AG10803 (cell line): ENCODE measurements at places on chromosomes 11 and 22.

DNA sequence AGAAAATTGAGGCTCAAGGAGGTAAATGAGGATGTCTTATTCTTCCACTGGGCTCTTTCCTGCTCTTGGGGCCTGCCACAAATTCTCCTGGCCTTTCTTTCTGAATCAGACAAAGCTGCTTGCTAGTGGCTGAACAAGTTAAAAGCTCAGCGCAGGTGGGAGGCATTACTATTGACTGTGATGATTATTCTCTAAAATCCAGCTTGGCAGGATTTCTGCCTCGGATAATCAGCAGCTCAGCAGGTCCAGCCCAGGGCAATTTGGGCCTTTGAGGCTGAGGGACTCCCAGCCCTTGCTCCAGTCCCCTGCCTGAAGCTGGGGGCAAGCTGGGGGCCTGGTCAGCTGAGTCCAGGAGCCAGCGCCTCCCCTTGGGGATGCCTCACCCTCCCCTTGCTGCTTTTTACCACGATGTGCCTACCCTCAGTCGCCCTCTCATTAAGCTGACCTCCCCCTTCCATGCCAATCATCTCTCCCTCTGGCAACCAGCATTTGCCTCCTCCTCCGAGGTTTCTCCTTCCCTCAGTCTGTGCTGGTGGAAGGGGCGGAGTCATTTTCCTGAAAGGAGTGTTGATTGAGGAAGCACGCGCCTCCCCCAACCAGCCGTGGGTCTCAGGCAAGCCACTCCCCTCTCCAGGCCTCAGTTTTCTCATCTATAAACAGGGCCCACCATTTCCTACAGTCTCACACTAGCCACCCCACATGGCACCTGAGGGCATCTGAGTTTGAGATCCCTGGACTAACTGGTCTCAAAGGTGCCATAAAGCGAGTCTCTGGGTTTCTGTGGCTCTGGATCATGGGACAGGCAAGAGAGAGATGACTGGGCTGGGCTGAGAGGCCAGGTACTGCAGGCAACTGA lies 60.6 kb upstream of the PRDM11 start:
- no peak for DNase-seq

- DNase-seq = peak; percentile 33
Observed at GRCh38 chr11:119617340-119617713, 111.7 kb downstream of the NECTIN1 start.

DNA sequence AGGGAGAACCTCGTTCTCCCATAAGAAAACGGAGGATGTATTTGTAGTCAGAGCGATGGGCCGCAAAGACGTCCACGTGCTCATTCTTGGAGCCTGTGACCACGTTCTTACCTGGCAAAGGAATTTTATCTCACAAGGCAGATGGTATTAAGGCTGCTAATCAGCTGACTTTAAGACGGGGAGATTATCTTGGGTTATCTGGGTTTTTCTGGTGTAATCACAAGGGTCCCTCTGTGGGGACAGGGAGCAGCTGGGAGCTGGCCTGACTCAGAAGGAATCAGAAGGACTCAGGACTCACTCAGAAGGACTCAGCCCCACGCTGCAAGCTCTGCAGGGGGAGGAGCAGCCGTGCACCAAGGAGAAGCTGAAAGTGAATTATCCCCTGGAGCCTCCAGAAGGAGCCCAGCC lies 7.5 kb upstream of the SIGIRR start:
- DNase-seq = no peak

DNA sequence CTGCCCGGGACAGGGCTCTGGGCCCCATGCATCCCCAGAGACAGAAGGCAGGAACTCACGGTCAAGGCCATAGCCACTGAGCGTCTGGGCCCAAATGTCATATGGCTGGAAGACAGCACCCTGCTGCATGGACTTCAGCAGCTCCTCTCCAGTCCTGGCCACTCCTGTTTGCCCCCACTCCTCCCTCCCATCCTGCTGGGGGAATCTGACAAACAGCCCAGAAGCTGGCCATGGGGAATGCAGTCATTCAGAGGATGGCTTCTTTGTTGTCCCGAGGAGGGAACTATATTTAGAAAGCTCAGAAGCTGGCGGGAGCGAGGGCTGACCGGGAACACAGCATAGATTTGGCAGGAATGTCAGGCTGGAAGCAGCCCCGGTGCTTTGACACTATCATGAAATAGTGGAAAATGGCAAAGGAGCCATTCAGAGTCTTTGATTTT lies 35.0 kb downstream of the DKK3 start:
- DNase-seq = peak; percentile 88

- DNase-seq = no peak
Observed at GRCh38 chr11:65781152-65781961, 581 bp upstream of the AP5B1 start.

DNA sequence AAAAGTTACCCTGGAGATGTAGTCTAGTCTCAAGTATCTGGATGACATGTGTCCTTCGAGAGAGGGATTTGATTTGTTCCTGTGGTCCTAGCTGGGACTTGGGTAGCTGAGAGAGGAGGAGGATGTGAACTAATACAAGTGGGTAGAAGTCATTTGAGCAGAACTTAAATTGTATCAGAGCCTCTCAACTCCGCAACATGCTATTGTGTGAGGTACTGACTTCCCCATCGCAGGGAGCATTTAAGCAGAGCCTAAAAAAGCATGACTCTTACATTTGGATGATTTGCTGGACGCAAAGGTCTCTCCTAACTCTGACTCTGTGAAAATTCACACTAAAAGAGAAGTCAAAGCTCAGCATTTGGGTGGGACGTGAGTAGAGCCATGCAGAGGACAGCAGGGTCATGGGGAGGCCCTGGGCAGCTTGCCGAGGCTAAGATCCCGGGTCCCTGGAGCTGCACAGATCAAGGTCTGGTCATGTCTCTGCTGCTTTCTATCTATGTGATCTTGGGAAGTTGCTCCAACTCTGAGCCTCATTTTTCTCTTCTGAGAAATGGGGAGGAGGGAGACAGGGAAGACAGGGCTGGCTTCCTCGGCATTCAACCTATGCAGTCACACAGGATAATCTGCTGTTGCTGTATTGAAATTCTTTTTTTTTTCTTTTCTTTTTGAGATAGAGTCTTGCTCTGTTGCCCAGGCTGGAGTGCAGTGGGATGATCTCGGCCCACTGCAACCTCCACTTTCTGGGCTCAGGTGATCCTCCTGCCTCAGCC lies 44.9 kb downstream of the CD82 start:
- DNase-seq = no peak

DNA sequence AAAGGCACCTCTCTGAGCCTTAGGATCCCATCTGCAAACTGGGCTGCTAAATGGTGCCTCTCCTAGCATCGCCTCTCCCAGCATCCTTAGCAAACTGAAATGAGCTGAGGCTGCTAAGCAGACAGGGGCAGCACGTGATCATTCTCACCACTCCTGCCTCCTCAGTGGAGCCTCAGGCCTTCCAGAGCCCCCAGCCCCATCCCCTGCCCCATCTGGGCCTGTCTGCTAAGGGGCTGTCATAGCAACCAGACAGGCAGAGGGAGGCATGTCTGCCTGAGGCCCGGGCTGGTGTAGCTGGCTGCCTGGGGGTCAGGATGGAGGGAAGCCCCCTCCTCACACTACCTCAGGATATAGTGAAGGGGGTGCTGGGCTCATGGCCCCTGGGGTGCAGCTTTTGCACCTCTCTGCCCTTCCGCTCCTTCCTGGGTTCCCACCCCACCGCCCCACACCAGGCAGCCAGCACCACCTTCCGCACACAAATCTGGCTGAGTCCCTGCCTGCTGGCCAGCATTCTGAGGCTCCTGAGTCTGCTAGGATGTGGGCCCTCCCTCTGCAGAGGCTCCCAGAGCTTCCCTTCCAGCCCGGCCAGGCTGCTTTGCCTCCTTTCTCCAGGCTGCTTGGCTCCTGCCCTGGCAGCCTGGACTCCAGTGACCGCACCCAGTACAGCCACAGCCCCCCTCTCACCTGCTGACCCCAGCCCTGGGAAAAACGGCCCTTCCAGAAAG lies 47.5 kb upstream of the TTLL12 start:
- no peak for DNase-seq

GRCh38 chr11:10982704-10983510 lies 125.1 kb upstream of the ZBED5 start:
- no peak for DNase-seq

GRCh38 chr22:31160328-31160978 lies 471 bp downstream of the RNF185 start:
- peak; percentile 17 for DNase-seq

DNA sequence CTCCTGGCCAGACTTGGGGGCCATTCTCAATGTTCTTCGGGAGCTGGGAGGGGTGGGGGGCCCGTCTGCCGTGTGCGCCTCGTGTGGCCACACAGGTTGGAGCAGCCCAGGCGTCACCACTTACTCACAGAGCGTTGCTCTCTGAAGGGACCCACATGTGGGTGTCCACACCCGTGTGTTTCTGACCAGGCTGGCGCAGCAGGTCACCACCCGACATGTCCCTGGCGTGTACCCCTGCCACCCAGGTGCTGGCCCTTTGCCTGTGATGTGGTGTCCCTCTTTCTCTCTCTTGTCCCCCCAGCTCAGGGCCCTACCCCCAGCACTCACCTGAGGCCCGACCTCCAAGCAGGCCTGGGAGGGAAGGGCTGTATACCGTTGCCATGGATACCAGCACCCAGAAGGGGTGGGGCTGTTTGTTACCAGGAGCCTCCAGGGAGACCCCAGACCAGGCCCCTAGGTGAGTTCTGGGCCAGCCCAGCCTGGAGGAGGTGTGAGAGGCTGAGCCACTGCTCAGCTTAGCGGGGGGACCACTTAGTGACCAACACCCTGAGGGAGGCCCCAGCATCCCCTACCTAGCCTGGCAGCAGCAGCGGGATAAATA lies 1.4 kb downstream of the LMNTD2 start:
- no peak for DNase-seq

GRCh38 chr11:62574363-62575071 lies 826 bp upstream of the EEF1G start:
- no peak for DNase-seq

GRCh38 chr11:64007160-64007628 lies 21.0 kb downstream of the OTUB1 start:
- DNase-seq = peak; percentile 21

- DNase-seq = peak; percentile 47
Observed at GRCh38 chr11:92253945-92254344, 29.3 kb downstream of the FAT3 start.

DNA sequence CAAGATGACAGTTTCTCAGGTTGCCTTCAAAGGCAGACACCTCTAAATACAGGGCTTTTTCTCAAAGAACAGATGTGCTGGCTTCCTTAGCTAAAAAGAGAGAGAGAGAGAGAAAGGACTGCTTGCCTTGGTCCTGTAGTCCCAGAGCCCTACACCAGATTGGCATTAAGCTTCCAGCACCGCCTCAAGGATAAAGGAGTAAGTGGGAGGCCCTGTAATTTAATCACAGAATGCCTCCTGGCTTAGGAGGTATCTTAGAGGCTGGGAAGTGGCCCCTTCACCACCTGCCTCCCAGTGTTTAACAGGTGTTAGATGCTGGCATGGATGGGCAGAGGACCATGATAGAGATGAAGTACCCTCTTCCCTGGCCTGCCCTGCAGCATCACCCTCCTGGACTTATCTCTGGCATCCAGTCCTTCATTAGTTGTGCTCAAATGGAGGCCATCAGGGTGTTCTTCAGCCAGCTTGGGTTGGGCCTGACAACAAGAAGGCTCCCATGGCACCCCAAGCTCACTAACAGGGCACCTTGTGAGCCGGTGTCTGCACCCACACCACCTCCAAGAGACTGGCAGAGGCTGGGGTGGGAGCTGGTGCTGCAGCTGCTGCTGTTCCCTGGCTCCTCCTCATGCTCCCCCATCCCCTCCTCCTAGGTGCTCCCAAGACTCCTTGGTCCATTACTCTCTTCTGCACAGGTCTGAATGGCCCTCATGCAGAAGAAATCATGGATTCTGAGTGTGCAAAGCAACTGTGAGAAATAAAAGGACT lies 32.5 kb downstream of the ABCC8 start:
- no peak for DNase-seq

DNA sequence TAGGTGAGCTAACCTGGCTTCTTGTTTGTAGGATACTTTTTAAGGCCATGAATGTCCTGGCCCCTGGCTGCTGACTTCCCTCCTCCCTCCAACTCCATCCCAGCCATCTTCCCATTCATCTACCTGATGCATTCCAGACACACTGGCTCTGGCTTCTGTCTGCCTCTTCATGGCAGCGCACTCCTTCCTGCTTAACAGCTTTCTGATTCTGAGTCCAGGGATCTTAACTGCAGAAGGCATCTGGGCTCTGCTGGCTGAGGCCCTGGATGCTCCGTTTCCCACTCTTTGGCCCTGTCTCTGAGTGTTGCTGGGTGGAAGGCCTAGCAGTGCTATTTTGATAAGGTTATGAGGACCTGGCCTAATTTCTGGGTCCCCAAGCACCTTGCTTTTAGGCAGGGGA lies 1.8 kb upstream of the THY1 start:
- no peak for DNase-seq

DNA sequence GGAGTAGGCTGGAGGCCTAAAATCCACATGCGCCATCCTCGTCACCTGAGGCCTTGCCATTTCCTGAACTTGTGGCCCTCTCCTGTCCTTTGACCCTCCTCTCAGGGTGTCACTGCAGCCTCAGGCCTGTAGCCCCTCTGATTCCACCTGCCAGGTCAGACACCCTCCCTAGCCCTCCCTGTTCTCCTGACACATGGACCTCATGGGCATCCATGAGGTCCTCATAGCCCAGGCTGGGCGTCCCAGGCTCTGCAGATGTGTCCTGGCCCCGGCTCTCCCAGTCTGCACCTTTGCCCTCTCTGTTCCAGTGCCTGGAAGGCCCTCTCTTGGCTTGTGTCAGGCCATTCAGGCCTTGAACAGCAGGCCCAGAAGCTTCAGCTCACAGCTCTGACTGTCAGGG lies 15.8 kb downstream of the RAB36 start:
- DNase-seq = no peak

DNA sequence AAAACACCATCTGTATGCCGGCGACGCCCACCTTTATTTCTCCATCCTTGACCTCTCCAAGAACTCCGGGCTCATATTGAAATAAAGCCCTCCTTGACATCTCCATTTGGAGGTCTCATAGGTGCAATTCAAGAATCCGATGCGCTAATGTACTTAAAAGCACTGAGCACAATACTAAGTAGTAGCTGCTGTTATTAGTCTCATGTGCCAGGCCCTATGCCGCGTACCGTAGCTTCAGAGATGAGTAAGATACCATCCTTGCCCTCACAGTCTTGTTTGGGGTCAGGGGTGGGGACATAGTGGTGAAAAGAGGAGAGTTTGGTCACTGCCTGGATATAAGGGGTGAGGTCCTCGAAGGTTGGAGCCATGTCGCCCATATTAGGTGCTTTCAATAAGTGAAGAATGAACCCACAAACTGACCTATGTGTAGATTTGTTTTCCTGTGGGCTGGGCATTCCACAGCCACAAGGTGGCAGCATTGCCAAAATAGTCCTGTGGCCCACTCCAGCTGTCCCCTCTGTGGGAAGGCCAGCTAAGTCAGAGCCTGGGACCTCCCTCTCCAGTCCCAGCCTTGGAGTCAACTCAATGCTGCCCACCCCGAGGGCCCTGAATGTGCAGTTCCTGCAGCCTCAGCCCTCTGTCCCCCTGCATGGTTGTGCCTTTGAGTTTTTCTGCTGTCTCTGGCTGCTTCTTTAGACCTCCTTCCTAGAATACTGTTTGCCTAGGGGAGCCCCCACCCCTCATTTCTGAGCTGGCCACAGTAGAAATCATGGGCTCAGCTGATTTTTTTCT lies 6.5 kb downstream of the DCPS start:
- peak; percentile 68 for DNase-seq

- no peak for DNase-seq
Observed at GRCh38 chr11:87082590-87082989, 44.9 kb downstream of the TMEM135 start.

- peak; percentile 5 for DNase-seq
Observed at GRCh38 chr22:50002791-50003190, 9.8 kb downstream of the IL17REL start.

GRCh38 chr11:7665473-7666291 lies 7.6 kb downstream of the CYB5R2 start:
- DNase-seq = peak; percentile 47

- peak; percentile 32 for DNase-seq
Observed at GRCh38 chr11:28110821-28111200, 2.6 kb downstream of the METTL15 start.
